ENCODE measurements at places on chromosomes 16 and 17.
A peak's percentile ranks its signal among the peaks of the same experiment; 100 is the strongest.

GRCh38 chr17:16342979-16343378 lies 10.3 kb downstream of the CENPV start:
- DNase-seq: no peak

- no peak for DNase-seq
Observed at GRCh38 chr16:7324321-7324720, 8.3 kb upstream of the RBFOX1 start.

DNA sequence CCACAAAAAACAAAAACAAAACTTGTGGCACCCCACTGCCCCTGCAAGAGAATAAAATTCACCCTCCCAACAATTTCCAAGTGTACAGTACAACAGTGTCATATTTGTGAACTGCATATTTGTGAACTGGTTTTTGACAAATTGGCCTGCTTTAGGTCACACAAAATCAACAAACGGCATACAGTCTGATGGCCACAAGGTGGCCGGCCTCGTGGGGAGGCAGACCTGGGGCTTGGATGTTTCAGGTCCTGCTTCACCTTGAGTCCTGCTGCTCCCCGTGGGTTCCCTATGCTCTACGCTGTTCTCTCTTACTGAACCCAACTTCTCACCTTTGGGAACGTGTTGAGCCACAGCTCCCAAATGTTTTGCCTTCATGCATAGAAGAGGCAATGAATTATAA lies 102.2 kb downstream of the CDK5R1 start:
- no peak for DNase-seq

DNA sequence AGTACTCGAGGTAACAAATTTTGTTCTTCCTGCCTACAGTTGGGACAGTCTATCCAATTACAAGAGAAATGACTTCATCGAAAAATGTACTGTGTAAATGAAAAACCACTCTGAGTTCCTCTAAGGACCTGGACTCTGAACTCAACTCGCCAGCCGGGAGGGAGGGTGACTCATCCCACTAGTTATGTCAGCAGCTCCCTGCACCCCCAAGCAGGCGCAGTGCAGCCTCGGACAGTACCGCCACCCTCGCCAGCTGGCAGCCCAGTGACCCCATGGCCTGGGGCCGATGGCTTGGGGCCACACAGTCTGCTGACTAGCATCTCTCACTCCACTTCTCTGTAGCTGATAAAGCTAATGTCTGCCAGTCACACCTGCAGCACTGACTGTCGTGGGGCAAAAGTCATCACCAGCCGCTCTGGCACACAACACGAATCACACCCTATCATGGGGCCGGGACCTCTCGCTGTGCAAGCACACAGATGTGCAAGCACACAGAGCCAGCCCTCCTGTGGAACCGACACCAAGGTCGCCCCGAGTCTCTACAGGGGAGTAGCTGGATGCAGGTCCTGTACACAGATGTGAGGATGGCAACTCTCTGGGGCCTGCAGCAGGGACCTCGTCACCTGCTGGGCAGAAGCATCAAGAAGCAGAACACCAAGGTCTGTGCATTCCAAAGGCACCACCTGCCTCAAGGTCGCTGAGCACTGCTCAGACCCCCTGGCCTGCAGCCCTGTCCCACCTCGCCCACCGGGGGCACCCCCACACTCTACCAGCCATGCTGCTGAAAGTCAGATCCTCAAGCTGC lies 5.7 kb downstream of the CSNK1D start:
- DNase-seq: no peak

DNA sequence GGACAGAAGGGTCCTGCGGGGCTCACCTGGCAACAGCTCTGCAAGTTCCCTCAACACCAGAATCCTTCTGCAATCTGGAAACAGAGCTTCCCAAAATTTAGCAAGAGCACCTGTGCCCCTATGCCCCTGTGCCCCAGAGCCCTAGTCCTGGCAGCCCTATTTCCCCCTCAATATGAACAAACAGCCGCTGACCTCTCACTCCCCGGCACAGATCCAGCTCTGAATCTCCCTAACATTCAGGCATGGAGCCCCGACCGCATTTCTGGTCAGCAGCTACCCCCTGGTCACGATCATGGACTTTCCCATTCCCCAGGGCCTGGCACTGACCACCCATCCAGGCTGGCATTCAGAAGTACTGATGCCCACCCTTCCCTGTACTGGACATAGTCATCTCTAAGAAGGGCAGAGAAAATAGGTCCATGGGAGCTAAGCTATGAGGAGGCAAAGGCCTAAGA lies 110.8 kb upstream of the SMURF2 start:
- DNase-seq: no peak

GRCh38 chr17:81030741-81031565 lies 4.0 kb upstream of the BAIAP2 start:
- no peak for DNase-seq

GRCh38 chr16:89084411-89084810 lies 9.2 kb upstream of the ACSF3 start:
- no peak for DNase-seq

DNA sequence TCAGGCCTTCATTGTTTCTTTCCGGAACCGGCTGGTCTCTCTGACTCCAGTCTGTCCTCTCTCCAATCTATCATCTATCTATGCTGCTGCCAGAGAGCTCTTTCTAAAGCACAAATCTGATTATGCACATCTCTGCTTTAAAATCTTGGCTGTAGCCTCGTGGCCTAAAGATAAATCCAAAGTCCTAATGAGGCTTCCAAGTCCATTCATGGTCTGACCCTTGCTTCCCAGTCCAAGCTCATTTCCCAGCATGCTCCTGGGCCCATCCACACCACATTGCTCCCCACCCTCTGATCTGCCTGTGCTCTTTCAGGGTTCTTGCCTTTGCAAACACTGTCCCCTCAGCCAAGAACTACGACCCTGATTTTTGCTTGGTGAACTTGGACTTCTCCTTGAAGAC lies 21.5 kb upstream of the PHB1 start:
- no peak for DNase-seq

GRCh38 chr17:63095459-63095858 lies 129.4 kb downstream of the TANC2 start:
- no peak for DNase-seq

- no peak for DNase-seq
Observed at GRCh38 chr16:80656711-80657150, 115.9 kb downstream of the DYNLRB2 start.

- DNase-seq: peak; percentile 54
Observed at GRCh38 chr17:45289301-45290268, 27.2 kb downstream of the MAP3K14 start.

GRCh38 chr16:55834049-55834448 lies 1.2 kb upstream of the CES1 start:
- DNase-seq: no peak

GRCh38 chr17:518047-518735 lies 165.6 kb upstream of the RPH3AL start:
- DNase-seq: no peak

GRCh38 chr16:47599512-47599911 lies 138.4 kb downstream of the PHKB start:
- no peak for DNase-seq

DNA sequence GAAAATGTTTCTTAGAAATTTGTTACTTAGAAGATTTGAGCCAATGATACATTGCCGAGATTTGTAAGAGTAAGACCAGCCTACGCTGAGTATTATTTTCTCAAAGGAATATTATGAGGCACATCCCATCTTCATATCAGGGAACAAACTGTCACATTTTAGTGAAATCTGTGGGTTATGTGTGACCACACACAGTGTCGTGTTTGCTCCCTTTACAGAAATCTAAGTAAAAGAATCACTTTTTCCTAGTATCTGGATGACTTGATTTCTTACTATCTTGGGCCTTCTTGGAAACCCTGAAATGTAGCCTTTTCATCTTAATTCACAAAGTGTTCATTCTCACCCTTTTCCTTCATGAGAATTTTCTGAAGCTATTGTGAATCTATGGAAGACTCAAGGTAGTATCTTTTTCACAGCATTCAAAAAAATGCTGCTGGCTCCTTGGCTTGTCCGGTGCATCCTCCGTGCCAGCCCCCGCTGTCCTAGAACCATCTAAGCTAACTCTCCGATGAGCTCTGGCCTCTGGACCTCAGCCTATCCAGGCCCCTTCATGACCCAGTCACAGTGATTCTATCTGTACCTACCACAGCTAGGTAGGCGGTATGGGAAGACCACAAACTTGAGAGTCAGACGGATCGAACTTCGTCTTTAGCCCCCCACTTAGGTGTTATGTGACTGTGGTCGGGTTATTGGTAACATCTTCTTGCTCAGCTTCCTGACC lies 524.3 kb downstream of the MAF start:
- no peak for DNase-seq

DNA sequence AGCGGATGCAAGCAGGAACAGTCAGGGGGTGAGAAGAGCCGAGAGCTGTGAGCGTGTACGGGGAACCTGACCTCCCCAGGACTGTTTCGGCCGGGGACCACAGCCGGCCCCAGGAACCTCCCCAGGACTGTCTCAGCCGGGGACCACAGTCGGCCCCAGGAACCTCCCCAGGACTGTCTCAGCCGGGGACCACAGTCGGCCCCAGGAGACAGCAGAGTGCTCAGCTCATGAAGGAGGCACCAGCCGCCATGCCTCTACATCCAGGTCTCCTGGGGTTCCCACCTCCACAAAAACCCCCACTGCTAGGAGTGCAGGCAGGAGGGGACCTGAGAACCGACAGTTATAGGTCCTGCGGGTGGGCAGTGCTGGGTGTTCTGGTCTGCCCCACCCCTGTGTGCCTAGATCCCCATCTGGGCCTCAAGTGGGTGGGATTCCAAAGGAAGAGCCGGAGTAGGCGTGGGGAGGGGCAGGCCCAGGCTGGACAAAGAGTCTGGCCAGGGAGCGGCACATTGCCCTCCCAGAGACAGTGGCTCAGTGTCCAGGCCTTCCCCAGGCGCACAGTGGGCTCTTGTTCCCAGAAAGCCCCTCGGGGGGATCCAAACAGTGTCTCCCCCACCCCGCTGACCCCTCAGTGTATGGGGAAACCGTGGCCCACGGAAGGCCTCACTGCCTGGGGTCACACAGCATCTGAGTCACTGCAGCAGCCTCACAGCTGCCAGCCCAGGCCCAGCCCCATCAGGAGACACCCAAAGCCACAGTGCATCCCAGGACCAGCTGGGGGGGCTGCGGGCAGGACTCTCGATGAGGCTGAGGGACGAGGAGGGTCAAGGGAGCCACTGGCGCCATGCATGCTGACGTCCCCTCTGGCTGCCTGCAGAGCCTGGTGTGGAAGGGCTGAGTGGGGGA lies 4.3 kb downstream of the RHBDF1 start:
- no peak for DNase-seq

GRCh38 chr17:41308918-41309359 lies at the start of gene KRTAP16-1:
TSS of gene KRTAP16-1 (minus strand) at chr17:41309309. CDS start at chr17:41309253, 56 bp downstream.
- DNase-seq: no peak

DNA sequence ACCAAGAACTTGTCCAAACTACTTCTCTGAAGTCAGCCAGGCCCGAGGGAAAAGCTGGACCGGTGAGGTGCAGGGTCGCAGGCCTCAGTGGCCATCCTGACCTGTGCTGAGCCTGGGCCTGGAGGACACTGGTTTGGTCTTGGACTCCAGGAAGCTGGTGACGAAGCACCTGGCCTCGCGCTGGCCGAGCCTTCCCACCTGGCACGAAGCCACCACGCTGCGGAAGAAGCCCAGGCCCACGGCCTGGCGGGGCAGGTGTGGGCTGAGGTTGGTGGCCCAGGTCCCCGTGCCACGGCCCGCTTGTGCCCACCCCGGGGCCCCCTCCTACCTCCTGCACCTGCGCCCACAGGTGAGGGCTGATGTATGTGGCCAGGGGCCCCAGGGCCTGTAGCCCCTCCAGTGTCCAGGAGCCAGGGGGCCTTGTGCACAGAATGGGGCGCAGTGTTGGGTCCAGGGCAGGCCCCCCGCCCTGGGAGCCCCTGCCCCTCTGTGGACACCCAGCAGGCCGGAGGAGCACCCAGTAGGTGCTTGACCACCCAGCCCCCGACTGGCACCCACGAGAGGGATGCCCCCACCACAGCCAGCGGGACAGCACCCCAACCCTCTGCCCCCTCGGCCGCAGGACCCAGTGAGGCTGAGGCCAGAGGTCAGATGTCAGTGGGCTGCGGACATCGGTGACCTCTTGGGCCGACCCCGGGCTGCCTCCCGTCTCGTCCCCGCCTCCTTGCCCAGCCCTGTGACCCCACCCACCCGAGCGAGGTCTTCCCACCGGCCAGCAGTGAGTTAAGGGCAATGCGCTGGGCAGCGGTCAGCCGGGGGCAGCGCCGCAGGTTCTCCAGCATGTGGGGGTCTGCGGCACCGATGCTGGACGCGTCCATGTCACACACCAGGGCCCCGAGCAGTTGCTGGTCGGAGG lies 13.8 kb downstream of the MSLN start:
- no peak for DNase-seq

DNA sequence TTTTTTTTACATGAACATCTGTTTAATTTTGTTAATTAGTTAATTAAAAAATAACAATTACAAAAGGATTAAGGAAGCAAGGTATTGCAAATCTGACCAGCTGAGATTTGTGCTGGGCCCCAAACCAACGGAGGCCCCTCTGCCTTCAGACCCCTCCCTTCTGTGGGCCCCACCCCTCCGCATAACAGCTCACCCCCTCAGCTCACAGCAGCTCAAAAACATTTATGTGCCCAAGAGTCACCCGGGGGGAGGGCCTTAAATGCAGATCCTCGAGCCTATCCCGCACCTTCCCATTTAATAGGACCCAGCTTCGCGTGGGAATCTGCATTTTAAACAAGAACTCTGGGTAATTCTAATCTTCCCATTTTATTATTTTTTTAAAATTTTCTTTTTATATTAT lies 75.0 kb downstream of the MGAT5B start:
- DNase-seq: no peak

DNA sequence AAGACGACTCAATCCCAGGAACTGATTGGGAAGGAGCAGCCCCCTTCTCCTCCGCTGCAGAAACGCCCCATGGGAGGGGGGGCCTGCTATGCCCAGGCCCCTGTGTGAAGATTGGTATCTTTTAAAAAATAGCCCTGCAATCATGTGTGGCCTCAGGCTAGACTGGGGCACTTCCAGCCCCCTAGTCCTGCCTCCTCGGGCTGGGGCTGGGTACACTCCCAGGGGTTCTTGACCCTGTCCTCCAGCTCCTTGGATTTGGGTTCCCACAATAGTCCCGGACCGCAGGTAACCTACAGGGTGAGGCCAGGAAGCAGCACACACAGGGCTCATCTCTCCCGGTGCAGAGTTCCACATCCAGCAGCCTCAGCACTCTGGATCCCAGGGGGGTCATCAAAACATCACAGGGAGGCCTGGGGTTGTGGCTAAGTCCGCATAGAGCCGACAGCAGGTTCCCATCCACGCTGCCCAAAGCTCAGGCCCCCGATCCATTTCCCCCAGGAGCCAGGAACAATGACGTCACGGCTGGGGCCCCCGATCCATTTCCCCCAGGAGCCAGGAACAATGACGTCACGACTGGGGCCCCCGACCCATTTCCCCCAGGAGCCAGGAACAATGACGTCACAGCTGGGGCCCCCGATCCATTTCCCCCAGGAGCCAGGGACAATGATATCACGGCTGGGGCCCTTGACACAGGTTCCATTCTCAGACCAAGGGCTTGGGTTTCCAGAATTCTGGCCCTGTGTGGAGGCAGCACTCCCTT lies 202.4 kb downstream of the IRF8 start:
- no peak for DNase-seq

- DNase-seq: no peak
Observed at GRCh38 chr17:19292377-19292711, 55.2 kb downstream of the EPN2 start.

- no peak for DNase-seq
Observed at GRCh38 chr16:29232811-29233704, 173.5 kb downstream of the NPIPB11 start.
